ENCODE measurements at places on chromosomes 11 and 22.

DNA sequence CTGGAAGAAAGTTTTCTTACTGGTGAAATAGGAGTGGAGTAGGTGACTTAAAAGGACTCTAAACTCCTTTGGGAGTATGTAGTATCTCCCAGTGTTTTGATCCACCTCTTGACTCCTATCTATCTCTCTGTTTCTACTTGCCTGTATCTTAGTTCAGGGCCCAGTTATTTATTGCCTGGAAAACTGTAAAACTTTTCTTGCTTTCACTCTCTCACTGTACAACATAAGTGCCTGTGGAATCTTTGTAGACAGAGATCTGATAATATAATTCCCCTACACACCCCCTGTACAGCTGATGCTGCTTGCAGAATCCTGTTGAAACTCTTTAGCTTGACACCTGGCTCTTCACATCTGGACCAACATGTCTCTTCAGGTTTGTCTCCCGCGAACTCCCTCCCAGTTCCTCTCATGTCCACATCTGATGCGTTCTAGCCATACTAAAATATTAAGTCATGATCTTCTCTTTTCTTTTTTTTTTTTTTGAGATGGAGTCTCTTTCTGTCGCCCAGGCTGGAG is 26.5 kb upstream of the SESN3 start:
- no peak for DNase-seq

DNA sequence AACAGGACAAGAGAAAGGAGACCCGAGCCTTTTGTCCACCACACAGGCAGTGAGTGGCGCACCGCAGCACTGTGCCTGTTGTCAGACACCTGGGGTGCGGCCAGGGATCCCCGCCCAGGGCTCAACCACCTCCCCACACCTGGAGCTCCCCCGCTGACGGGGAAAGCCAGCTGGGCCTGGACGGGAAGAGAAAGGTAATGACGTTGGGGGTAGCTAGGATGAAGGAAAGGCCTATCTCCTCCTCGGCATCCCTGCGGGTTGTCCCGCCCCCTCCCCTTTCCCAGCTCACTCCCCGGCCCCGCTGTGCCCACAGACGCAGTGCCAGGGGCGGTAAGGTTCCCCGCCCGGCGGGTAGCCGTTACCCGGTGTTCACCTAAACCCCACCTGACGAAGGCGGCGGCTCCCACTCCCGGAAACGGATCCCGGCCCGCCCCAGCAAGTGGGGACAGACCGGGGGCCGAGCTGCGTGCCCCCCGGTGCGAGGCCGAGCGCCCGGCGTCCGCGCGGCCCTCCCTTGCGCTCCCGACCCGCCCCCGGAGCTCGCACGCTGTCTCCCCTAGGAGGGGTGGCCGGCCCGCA is 495 bp downstream of the HYOU1 start:
- no peak for DNase-seq

GRCh38 chr11:75315439-75315805 is 36.0 kb downstream of the ARRB1 start:
- no peak for DNase-seq

DNA sequence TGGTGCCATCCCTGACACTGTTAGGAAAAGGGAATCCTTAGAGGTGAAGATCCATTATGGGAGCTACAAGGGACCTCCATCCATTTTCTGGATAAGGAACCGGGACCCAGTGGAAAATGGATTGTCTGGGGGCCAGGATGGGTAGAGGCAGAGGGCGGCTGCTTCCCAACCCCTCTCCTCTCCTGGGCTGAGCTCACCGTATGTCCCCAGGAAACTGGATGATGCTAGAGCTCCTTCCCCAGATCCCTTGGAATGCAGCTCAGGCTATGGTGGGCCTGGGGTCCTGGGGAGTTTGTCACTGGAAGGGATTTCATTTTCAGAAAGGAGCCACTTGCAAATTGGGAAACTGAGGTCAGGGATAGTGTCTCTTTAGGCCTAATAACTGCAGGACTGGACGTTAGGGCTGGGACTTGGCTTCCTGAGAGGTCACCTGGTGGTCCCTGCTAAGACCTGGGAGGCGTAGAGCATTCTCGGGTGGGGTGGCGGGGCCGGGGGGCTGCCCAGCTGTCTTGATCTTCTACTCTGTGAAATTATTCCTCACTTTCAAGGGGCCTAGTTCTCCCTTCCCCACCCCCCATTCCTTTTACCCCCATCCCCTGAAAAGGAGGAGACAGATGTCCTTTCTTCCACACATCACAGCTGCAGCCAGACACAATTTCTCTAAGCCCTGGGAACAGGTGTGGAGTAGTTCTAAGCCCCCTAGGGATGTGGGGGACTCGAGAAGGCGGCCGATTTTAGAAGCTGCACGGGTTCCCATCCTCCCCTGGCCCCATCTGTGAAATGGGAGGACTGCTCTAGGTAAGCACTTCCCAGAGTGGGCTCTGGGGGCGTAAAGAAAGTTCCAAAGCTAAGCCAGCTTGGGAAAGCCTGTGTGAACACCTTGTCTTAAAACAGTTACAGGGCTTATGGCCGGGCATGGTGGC is 99.8 kb downstream of the PKNOX2 start:
- DNase-seq = no peak

DNA sequence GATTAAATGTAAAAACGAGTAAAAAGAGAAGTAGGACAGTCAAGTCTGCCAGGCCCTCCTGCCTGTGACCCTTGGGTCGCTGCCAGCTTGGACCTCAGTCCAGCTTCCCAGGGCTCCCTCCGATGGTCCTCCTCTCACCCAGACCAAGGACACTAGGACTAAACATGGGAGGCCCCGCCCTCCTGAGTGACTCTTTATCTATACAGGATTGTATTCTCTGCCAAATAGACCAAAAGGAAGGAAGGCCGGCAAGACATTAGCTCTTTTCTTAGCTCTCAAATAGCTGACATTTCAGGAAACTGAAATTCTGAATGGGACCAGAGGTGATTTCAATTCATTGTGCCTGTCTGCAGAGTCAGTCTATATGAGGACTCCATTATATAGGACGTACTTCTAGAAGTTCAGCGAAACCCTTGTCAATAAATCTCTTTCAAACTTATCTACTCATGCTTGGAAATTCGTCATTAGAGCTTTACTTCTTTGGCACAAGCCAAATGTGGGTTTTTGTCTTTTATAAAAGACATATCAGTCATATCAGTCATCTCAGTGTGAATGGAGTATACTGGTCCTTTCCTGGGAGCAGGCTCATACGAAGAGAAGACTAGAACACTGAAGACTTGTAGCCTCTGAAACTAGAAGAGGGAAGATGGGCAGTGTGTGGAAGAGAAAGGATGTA is 28.5 kb downstream of the ADORA2A start:
- no peak for DNase-seq

DNA sequence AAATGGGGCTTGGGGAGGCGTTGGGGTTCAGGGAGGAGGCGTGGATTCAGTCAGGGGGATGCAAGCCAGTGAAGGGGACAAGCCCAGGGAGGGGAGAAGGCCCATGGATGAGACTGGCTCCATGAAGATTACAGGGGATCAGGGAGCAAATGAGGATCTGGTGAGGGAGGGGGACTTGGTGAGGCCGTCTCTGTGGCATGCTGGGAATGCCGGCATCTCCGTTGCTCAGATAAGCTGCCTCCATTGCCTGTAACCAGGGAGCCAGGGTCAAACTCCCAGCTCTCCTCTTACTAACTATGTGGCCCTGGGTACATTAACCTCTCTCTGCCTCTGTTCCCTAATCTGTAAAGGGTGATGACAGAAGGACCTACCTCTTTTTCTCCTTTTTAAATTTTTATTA is 38.7 kb downstream of the TPBGL start:
- no peak for DNase-seq

DNA sequence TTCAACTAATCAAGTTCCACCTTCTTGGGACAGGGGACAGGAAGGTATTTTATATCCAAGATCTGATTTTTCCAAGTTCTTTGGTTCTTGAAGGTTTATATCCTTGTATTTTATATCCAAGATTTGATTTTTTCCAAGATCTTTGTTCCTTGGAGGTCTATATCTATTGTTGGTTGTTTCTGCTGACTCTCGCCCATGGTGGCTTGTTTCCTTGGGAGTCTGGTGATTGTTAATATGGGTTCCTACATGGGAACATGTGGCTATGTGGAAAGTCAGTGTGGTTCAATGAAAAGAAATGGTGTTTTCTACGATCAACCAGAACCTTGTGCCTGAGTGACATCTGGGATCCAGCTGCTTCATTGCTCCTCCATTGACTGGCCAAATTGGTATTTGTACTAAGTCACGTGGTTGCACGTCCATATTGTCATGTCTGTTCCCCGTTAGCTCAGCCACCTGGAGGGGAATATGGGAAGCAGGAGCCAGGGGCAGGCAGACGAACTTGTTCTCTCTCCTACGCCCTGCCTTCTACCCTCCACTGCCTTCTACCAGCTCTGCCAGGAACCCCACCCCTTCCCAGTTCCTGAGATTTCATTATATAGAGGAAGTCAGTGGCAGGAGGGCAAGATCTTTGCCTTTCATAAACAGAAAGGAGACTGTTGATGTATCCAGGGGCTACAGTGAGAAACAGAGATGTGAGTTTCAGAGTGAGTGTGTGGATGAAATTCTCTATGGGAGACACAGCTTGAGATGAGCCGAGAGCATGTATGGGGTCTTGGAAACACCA is 11.1 kb upstream of the CSF2RB start:
- DNase-seq = no peak

DNA sequence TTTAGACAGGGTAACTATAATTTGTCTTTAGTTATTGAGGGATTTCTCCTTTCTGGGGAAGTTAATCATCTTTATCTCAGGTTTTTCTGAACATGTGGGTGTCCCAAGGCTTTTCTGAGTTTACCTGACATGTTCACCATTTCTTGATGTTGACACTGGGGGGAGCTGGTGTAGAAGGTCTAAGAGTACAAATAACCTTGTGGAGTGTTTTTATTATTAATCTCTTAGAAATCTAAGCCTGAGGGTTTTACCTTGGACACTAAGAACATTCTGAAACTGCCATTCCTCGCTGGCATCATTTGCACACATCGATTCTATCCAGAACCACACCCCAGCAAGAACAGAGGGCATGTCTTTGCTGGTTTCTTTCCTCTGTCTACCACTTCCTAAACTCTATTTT is 15.6 kb upstream of the C11orf91 start:
- DNase-seq = no peak

- no peak for DNase-seq
Measured at GRCh38 chr11:72679869-72680268, 5.6 kb upstream of the PDE2A start.

- no peak for DNase-seq
Measured at GRCh38 chr22:39240831-39241793, 3.7 kb downstream of the PDGFB start.

Data from stimulated activated CD4-positive, alpha-beta T cell treated with anti-CD3 and anti-CD28 coated beads, TNF-alpha, amount 100 ng/mL, for 1 hour (primary cell).